ENCODE measurements at places on chromosomes 4 and X.

DNA sequence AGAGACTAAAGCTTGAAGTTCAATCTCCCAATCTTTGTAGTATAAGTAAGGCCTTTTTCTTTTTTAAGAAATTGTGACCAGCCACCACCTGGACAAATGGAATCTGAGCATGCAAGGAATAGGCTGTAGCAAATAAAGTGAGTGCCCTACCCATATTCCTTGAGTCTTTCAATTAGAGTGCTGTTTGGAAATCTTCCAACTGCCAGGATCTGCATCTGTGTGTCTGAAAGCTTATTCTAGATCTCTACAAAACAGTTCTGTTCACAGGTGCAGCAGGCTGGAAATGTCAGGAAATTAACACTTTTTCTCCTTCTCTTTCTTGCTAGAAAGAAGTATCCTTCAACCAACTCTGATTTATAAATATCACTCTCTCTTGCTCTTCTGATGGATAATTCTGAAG, 76.7 kb upstream of the NDST3 start:
- DNase-seq: no peak

GRCh38 chr4:26648260-26648659, 64.4 kb downstream of the TBC1D19 start:
- no peak for DNase-seq

DNA sequence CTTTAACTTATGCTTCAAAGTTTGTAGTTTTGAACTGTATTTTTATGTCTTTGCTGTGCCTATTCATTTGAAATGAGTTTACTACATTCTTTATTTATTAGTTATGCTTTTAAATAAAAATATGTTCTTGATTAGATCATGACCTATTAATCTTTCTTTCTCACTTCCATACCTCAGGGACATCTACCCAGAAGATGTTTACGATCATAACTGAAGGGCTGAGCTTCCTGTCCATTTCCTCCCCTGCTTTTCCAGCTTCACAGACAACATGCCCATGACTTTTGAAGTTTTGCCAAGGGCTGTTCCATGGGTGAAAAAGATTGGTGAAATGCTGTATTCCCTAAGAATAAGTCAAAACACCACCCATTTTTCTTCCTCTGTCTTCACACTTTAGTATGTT, 99.7 kb upstream of the DDIT4L start:
- DNase-seq: no peak

GRCh38 chrX:136689436-136689835, 41.5 kb downstream of the CD40LG start:
- no peak for DNase-seq

- DNase-seq: no peak
These were observed 294.1 kb downstream of the STIM2 start for GRCh38 chr4:27154706-27155105.

DNA sequence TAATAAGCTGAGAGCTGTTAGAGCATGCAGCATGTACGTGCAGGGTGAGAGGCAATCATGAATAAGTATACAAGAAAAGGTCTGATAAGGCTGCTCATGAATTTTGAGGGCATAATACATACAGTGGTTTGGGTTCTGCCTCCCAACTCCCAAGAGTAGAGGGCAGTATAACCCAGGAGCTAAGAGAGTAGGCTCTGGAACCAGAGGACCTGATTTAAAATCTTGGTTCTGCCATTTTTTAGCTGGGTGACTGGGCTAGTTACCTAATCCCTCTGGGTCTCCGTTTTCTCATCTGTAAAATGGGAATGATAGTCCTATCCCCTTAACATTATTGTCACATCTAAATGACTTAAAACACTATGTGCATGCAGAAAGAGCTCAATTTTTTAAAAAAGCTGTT, 85.3 kb downstream of the LNX1 start:
- no peak for DNase-seq

DNA sequence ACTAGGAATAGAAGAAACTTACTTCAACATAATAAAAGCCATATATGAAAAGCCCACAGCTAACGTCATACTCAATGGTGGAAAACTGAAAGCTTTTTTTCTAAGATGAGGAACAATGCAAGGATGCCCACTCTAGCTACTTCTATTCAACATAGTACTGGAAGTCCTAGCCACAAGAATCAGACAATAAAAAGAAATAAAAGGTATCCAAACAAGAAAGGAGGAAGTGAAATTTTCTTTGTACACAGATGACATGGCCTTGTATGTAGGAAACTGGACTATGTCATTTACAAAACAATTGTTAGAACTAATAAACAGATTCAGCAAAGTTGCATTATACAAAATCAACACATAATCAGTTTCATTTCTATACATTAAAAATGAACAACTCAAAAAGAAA, 25.5 kb upstream of the NXT2 start:
- no peak for DNase-seq

GRCh38 chr4:98383431-98384106, 122.4 kb downstream of the RAP1GDS1 start:
- no peak for DNase-seq

DNA sequence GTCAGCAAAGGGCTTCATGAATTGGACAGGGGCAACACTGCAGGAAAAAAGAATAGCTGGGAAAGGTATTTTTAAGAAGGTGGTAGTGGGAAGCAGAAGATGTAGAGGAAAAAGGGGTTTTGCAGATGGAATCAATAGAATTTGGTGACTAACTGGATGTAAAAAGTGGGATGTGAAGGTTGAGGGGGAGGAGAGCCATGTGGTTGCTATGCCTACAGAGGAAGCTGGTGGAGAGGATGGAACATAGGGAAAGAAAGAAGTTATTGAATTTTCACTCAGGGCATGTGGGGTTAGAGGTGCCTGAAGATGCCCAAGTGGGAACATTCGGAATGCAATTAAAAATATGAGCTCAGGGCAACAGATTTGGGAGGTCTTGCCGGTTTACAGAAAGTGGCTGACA, 33.0 kb downstream of the REELD1 start:
- DNase-seq: no peak

GRCh38 chr4:48968814-48969213, 17.3 kb upstream of the CWH43 start:
- DNase-seq: no peak

DNA sequence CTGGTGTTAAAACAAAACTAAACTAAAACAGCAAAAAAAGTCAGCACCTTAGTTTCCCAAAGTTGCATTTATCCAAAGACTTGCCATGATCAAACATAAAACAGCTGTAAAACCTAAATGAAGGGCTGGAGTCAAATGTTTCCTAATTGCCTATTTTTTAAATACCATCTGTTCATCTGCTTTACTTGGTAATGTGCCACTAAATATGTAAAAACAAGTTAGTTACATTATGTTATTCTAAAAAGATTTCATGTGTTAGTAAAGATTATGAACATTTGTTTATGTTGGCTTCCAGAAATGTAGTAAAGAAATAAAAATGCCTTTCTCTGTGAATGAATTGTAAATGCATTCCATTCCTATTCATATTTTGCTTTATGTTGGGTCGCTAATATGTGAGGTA, 977.8 kb downstream of the FSTL5 start:
- DNase-seq: no peak

GRCh38 chr4:31190671-31191070, 470.5 kb downstream of the PCDH7 start:
- DNase-seq: no peak

GRCh38 chr4:153260553-153261300, 56.5 kb downstream of the TRIM2 start:
- no peak for DNase-seq

DNA sequence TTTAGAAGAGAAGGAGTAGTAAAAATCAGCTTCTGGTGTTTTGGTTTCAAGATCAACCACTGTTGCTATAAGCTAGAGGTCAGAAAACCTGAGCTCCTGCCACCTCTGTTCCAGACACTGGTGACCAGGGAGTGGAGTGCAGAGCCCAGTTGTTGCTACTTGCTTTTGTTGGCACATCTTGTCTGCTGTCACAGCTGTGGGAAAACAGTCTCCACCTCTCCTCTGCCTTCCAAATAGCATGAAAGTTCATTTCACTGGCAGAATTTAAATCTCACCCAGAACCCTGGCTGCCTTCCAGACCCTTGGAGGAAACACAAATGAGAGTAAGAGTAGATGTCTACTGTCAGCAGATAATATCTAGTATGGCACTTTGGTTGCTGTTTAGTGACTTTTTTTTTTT, 297.5 kb upstream of the KLF3 start:
- no peak for DNase-seq

DNA sequence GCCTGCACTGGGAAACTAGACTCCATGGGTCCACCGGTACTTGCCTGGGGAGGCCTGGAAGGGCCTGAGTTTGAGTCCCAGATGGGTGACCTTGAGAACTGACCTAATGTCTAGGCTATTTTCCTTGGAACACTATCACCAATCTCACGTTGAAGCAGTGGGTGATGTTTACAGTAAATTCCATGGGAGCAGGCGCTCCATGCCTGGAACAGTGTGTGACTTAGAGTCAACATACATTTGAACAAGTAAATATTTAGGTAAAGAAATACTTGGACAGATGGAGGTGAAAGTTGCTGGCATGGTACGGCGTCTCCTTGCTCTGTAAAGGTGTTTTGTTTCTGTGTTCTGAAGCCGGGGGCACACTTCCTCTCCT, 47.5 kb downstream of the TBC1D14 start:
- no peak for DNase-seq

GRCh38 chr4:79225360-79225759, 100.5 kb downstream of the NAA11 start:
- DNase-seq: no peak

DNA sequence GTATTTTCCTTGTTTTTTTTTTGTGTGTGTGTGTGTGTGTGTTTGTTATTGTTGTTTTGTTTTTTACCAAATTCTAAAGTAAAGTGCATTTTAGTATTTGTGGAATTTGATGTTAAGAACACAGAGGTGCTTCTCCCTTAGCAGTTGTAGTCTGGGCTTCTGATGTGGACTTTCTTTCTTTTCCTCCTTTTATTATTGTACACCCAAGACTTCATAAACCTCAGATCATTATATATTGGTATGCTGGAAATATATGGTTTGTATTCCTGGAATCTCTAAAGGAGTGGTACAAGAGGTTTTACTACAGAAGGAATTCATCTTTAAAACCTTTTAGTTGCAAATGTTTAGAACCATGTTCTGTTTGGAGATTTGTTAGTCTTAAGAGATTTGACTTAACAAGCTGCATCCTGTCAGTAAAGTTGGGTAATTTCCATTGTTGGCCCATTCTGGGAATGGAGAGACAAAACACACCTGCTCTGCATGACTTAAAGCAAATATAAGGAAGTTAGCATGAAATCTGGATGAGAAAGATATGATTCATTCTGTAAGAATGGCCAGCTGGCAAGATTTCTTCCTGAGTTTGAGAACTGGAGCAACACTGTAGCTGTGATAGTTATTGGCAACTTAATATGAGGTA, 64.0 kb downstream of the SMAD1 start:
- DNase-seq: no peak

DNA sequence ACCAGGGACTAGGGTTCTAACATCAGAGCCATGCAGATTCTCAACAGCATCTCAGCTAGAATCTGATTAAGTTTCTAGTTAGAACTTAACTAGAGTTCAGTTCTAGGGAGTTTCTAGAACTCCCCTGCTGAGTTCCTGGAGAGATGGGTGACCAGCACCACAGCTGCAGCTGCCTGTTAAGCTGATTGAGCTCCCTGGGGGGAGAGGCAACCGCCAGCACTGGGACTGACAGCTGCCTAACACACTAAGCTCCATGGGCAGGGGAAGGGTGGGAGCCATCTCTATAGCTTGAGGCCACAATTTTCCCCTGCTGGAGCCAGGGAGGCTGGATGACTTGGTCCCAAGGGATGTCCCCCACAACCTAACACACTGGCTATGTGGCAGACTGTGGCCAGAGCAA, 84.2 kb downstream of the CHIC1 start:
- DNase-seq: no peak

- no peak for DNase-seq
These were observed 75.3 kb downstream of the PWWP3B start for GRCh38 chrX:106243376-106243775.

DNA sequence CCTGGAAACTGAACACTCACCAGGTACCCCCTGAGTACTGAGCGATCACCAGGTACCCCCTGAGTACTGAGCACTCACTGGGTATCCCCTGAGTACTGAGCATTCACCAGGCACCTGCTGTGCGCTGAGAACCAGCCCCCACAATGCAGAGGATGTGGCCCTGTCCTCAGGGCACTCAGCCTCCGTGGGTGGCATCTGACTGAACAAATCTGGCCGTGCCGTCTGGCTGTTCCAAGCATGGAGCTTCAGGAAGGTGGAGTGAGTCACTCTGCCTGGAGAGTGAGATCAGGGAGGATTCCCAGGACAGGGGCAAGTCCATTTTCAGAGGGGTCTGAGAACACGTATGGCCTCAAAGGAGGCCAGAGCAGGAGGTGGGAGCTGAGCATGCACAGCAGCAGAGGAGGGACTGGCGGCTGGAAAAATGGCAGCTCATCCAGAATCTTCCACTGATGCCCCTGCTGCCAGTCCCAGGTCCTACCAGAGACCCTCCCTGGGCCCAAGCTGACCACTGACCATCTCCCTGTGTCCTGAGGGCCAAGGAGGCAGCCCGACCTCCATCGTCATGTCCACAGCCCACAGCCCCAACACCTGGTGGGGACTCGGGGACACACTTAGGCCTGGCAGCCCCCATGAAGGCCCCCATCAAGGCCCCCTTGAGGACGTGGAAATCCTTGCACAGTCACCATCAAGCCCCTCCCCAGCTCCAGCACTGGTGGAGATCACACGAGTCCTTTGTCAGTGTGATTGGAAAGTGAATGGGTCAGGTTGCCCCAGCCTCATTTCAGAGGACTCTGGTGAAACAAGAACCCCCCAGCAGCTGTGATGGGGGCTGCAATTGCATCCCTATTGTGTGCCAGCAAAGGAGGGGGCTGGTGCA, 94.1 kb downstream of the HMX1 start:
- DNase-seq: no peak

GRCh38 chrX:21974011-21974385, 33.5 kb downstream of the SMS start:
- DNase-seq: peak; percentile 33

- DNase-seq: no peak
These were observed 84.1 kb downstream of the TBCK start for GRCh38 chr4:106231931-106232330.

DNA sequence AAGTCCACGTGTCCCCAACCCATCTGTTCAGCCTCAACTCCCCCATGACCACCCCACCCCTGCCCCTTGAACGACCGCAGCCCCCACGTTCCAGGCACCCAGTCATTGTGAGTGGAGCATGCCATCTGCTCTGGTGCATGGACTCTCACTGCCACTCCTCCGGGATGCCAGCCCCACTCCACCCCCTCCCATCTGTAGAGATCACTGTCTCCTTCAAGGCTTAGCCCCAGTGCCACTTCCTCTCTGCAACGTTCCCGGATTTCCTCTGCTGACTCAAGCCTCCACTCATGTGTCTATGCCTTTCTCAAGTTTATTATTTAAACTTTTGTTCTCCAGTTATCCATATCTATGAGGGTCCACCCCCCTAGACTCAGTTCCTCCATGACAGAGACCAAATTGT, 54.0 kb downstream of the MAML3 start:
- peak; percentile 45 for DNase-seq

DNA sequence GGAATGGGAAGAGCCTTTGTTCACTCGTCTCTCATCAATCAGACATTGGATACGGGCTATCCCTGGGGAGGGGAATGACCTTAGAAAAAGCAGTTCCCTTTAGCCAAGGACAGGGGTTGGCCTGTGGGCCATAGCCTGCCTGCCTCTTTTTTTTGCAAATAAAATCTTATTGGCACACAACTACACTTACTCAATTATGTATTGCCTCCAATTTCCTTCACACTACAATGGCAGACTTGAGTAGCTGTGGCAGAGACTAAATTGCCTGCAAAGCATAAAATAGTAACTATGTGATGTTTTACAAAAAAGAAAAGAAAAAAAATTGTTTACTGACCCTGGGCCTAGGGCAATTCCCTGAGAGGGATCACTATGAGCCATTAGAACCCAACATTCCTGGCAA, 23.4 kb downstream of the PPP1R2C start:
- no peak for DNase-seq

- DNase-seq: no peak
These were observed 206.0 kb downstream of the BCOR start for GRCh38 chrX:39891781-39892180.

All from CD4-positive, alpha-beta T cell treated with Interleukin-4 for 1 hour (primary cell).